NCI-H1694 treated with DMSO at 0.1 percent for 48 hours (cell line): ENCODE measurements at places on chromosomes 7 and 10.

- no peak for DNase-seq
Observed at GRCh38 chr10:5089865-5090264, 4.3 kb upstream of the AKR1C3 start.

- no peak for DNase-seq
Observed at GRCh38 chr10:61752111-61753011, 89.6 kb downstream of the CABCOCO1 start.

GRCh38 chr7:2084781-2085505, 147.8 kb downstream of the MAD1L1 start:
- no peak for DNase-seq

GRCh38 chr7:33694006-33694405, 211.3 kb upstream of the BMPER start:
- no peak for DNase-seq

GRCh38 chr7:111763221-111763801, 201.0 kb upstream of the IMMP2L start:
- peak; percentile 85 for DNase-seq

DNA sequence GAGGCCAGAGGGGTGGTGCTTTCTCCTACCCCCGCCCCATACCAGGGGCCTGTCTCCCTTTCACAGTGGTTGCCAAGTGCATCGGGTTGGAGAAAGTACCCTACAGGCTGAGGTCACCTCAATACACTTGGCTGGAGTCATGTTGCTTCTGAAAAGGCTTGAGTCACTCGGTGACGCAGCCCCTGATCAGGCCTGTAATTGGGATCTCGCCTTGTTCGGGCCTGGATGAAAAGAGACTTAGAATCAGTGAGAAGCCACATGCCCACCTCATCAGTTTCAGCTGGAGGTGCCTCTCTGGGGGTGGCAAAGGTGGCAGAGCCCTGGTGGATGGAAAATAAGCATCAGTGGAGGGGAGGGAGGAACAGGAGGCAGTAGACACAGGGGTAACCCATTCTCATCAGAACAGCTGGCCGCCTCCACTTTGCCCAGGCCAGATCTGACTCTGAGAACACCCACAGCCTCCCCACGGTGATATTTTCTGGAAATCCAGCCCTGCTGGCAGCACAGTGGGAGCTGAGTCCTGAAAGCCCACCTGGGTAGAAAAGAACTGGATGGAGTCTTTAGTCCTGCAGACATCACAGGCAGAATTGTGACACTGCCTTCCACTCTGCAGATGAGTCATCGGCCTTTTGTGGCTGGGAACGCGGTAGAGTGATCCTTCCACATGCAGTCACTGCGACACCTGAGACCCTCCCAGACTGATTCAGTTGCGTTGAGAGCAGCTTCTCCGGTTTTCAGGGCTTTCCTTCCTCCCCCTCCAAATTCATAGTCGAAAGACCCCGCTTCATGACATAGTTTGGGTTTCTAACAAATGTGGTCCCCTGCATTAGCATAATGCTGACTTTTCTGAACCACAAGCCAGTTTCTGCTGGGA, 108.0 kb downstream of the GRK5 start:
- no peak for DNase-seq

DNA sequence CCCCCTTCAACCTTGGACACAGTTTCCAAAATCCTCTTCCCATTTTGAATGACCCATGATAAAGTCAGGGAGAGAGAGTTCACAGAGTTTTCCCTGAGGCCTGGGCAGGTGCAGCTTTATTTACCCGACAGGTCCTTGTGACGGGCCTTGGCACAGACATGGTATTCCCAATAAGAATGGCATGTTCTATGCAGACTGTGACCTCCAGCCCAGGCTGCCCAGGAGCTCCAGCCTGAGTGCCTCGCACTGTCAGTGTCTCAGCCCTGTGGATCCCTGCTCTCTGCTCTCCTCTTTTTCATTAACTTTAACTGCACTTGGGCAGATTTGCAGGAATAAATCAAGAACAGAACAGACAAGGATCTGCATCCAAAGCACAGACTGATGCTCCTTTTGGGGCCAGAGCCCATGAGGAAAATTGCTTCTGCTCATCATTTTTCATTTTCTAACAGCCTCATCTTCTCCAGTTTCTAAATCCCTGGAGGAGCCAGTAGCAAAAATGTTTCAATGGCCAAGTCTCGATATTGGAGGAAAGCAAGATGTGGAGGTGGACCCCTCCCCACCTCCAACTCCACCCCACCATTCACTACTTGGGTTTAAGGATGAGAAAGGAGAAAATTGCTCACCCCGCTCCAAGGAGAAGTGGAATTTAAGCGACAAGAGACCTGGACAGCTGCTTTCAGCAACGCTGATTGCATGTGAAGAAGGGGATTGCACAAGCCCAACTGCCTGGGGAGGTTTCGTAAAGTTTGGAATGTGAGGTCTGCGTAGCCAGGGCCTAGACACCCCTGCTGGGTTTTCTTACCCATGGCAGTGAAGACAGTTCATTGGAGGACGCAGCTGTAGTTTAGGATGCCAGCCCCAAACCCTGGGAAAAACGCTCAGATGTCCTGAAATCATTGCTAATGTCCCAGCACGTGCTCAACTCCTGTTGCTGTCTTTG, 225.9 kb downstream of the WDR11 start:
- no peak for DNase-seq

DNA sequence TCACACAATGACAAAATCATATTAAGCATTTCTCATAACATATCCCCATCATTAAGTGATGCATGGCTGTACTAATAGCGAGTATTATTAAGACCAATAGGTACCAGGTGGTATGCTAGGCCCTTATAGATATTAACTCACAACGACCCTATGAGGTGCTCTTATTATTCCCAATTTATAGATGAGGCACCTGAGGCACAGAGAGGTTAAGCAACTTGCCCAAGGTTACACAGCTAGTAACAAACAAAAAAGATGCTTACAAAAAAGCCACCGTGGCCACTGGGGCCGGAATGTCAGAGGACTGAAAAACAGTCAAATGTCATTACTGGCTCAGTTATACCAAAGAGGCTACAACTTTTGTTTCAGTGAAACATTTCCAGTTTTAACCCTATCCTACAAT, 96.0 kb downstream of the OR13A1 start:
- no peak for DNase-seq

- no peak for DNase-seq
Observed at GRCh38 chr7:66634816-66635215, 6.1 kb downstream of the KCTD7 start.

DNA sequence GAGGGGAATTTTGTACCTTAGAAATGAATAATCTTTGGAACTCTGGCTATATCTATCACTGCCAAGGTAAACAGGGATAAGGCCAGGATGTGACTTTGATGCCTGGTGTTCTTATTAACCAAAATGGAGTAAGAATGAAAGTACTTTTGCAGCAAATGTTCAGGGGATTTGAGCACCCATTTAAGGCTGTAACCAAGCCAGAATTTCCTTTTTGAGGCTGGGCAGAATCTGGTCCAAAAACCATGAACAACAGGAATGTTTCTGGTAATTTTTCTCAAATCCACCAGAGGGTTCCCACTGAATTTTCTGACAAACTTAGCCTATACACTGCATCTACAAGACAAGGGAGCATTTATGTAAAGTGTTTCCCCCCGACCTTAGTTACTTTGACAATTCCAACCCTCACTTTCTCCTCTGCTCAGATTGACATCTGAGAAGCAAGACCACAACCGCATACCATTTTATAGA, 120.6 kb downstream of the BAMBI start:
- no peak for DNase-seq

DNA sequence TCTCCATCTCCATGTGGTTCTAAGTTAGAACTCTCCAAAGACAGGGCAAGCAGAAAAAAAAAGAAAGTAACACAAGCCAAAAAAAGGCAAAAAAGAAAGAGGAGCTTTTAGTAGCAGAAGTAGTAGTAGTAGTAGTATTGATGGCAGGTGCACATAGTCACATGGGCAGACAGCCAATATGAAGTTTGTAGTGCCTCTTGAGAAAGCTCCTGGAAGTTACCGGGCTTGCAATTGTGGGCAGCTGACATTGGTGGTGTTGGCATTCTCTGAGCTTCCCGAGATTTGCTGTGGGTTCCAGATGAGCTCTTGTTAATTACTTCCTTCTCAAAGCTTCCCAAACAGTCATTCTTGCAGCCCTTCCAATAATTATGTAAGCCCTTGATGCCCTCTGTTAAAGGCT, 1128.5 kb downstream of the TYW1 start:
- no peak for DNase-seq

- no peak for DNase-seq
Observed at GRCh38 chr7:128164061-128164954, 76.8 kb upstream of the LEP start.

DNA sequence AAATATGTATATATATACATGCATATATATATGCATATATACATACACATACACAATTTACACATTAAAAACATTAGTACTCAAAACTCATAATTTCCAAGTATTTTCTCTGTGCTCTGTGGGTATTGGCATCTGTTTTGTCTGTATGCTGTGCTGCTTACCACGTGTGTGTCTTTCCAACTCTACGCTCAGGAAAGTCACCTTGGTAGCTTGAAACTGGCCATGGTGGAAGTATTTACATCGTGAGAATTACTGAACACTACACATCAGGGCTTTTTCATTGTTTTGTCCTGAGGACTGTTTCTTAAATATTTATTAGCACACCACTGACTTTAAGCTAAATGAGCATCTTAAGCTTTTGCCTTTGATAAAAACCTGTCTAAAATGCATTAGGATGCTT, 79.6 kb downstream of the CREM start:
- DNase-seq: no peak

DNA sequence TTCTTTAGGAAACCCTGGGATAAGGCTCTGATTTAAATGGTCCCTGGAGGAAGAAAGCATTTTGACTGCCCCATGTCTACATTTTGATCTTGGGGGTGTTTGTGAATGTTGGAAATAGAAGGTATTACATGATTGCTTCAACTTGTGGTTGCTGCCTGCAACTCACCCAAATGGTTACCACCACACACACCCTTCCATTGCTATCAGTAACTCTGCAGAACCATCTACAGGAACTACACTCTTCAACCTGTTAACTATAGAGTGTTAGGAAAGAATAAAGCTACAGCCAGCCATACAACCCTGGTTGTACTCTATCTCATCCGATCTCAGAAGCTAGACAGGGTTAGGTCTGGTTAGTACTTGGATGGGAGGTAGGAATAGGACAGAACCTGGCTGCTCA, 71.2 kb downstream of the APBB1IP start:
- DNase-seq: no peak

DNA sequence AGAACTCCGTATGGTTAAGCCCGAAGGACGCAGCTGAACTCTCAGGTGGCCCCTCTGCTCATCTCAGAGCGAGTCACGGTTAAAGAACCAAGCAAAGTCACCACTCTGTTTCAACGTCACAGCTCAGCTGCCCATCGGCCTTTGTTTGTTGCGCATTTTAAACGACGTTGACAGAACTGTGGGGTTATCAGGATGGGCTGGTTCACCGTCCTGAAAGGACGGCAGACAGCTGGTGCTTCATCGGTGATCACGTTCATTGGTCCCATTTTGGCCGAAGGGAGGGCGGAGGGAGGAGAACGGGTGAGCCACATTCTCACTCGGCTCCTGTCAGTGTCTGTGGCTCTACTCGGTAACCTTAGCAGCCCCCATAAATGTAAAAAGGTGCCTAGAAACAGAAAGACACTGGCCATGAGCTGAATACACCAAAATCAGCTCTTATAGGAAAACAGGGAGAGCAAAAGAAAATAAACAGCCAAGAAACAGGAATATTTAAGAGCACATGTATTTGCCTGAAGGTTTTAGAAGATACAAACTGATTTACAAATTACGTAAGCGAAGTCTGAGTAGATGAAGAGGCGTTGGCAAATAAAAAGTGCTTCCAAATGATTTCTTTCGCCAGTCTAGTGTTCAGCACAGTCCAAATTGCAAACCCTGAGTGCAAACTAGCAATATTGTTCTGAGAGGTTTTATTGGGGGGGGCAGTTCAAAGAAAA, 8.4 kb downstream of the PRKAG2 start:
- no peak for DNase-seq

- peak; percentile 5 for DNase-seq
Observed at GRCh38 chr7:103065667-103066066, 8.9 kb downstream of the FBXL13 start.

- DNase-seq: peak; percentile 43
Observed at GRCh38 chr10:71285180-71285545, 33.9 kb upstream of the SLC29A3 start.

DNA sequence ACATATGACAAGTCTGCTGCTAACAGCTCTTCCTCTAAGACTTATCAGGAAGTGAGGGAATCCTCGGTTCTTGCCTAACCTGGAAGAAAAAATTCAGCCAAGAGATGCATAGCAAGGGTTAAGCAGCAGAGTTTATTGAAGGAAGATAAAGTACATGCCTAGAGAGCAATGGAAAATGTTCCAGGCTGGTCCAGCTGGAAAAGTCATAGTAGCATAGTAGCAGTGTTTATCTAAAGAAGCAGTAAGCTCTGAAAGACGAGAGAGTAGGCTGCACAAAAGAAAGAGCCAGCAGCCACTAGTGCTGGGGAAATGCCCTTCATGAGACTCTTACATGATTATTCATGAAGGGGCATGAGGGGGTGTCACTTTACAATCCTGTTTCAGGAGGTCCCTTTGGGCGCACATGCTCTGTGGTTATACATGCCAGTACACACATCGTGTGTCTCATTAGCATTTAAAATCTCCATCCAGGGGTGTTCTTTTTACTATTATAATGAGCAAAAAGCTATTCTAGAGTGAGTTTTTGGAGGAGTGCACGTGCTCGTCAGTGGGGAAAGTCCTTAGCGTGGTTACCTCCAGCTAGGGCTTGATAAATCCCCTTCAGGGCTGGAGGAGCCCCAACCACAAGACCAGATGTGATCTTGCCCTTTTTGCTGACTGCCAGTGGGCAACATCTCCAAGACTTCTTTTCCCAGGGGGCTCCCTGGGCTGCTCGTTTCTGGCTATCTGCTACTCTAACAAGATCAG, 716.1 kb downstream of the PARD3 start:
- no peak for DNase-seq
